D341Med (cell line): ENCODE measurements at places on chromosomes 2 and 18.

- no peak for DNase-seq
Measured at GRCh38 chr2:158394453-158394852, 62.1 kb downstream of the CCDC148 start.

DNA sequence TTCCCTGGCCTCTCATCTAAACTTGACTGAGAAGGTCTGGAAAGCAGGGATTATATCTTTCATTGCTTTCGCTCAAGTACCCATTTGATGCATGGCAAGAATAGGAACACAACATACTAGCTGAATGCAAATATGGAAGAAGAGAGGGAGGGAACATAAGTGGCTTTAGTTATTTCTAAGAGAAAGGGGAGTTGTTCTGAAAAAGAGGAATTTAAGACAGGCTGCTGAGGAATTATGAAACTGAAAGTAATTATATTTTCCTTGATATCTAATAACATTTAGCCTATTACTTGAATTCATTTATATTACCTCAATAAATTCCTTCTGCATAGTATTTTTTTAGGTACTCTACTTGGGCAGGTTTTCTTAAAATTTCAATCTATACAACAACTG lies 105.8 kb upstream of the TTN start:
- no peak for DNase-seq

DNA sequence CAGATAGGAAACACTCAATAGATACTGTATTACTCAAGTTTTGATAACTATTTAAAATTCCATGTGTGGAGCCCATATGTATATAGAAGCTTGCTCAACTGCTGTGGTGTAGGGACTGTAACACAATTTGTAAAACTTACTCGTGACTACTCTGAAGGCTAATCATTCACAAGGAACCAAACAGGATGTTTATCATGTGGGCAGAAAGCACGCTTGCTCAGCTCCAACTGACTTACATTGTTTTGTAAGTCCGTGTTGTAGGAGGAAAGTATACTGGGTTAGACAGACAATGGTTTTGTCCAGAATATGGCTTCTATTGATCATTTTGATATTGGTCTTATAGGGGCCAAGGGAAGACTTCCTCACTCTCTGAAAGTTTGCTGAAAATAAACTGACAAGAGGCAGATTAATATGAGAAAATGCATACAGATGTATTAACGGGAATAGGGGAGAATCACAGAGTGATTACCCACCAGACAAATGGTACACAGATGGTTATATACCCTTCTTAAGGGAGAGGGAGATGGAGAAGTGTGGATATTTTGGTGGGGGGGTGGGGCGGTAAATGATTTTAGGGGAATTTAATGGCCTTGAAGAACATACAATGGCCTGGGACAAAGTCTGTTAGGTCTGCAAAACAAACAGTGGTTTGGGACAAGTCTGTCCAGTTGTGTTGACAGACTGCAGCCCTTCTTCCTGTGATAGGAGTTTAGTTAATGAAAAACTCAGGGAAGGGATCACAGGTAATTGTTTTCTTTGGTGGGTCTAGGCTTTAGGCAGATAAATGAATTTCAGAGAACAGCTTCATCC lies 259.3 kb upstream of the SP5 start:
- no peak for DNase-seq

DNA sequence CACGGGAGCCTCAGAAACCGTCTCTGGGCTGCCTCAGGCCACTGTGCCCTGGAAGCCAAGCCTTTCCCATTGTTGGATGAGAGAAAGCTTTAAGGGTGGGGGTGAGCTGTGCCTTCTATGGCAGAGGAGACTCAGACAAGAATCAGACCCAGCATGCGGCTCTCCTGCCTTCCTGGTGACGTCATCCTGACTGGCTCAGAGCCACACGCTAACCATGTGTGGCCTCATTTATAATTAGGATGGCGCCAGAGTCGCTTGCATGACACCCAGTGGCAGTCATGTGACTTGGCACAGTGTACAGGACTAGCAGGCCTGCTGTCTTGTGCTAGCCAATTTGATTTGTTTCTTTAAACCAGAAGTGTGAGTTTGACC lies 99.1 kb downstream of the SH3BP4 start:
- peak; percentile 87 for DNase-seq

GRCh38 chr2:234241656-234242458 lies 191.4 kb downstream of the SPP2 start:
- no peak for DNase-seq

GRCh38 chr18:48445540-48445939 lies 36.4 kb upstream of the ZBTB7C start:
- DNase-seq = peak; percentile 83

DNA sequence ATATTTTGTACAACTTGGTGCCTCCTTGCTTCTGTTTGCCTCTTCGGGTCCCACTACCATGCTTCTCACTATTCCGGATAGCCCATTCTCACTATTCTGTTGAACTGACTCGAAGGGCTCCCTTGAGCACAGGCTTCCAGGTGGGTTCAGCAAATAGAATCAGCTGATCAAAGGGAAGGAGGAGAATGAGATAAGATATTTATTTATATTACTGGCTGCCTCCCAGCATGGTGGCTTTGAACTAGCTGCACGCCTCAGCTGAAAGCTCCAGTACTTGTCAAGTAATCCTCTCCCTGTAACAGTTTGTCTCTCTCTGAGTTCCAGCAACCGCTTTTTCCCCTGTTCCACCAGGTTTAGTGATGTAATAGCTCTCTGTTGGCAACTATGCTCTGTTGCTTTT lies 187.8 kb upstream of the HNRNPA3 start:
- DNase-seq = no peak

DNA sequence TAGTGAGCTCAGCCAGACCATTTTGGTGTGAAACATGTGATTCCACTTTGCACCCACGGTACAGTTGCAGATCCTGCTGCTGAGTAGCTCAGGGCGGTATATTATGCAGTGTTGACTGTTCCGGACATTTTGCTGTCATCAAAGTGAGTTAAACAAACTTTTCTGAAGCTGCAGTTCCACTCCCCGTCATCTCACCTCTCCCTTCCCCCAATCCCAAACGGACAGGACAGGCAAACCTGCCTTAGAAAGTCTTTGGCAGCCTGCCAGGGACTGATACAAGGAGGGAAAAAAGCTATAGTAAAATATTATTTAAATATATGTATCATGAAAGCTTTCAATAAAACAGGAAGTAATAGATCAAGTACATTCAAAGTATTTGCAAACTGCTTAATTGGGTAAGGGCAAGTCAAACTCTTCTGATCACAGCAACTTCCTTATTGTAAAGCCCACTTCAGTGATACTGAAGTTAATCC lies 35.5 kb upstream of the SP5 start:
- no peak for DNase-seq

GRCh38 chr2:221571025-221571550 lies 1.0 kb downstream of the EPHA4 start:
- DNase-seq = no peak

DNA sequence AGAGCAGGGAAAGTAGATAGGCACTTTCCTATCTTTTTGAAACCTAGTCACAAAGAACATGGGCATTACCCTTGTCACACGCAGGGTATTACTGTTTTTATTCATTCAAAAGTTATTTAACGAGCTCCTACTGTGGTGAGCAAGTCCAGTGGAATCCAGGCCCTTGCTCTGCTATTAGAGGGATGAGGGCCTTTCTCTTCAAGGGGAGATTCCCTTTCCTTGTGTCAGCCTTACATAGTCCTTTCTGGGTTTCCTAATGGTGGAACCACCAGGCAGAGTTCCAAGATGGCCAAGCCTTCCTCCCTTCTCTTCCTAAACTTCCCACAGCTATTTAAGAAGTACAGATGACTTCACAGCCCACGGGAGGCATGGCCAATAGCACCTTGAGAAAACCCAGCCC lies 64.6 kb downstream of the SPTBN1 start:
- no peak for DNase-seq

DNA sequence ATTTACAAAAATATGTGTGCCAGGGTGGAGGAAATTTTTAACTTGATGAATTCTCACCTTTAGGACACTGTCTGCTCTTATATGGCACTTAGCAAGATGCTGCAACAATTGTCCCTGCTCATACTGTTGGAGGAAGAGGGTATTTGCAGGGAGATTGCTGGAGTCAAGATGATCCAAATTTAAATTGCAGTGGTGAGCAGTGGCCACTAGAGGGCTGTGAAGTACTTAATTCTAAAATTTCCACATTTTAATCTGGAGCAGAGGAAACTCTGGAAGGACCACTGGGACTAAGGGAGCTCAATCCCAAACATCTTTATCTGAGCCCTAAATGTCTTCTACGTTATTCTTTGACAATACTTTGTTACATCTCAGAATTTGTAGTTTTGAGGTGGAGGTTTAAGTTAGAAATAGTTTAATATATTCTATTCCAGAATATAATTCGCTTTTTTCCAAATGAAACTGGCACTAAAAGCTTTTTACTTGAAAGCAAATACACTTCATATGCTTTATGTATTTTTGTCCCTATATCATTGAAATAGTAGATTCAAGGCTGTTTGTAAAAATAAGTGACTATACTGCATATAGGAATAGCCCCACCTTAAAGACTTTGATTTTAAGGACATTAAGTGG lies 33.0 kb upstream of the PTH2R start:
- peak; percentile 62 for DNase-seq

DNA sequence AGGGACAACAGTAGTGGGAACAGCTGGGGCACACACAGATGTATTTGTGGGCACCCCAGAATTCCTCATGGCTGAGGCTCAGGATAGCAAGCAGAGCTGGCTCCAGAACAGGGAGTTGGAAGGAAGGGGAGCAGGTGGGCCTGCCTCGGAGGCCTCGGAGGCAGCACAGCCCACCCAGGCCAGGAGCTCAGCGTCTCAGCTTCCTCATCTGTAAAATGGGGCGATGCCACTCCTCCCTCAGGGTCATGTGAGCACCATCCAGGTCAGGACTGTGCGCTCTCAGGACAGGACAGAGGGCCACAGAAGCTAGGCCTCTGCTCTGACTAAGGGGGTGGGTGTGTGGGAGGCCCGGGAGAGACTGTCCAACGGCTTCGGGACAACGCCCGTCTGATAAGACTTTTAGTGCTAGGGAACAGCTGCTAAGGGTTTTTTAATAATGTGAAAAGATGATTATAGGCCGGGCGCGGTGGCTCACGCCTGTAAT lies 106.2 kb downstream of the HDAC4 start:
- no peak for DNase-seq

DNA sequence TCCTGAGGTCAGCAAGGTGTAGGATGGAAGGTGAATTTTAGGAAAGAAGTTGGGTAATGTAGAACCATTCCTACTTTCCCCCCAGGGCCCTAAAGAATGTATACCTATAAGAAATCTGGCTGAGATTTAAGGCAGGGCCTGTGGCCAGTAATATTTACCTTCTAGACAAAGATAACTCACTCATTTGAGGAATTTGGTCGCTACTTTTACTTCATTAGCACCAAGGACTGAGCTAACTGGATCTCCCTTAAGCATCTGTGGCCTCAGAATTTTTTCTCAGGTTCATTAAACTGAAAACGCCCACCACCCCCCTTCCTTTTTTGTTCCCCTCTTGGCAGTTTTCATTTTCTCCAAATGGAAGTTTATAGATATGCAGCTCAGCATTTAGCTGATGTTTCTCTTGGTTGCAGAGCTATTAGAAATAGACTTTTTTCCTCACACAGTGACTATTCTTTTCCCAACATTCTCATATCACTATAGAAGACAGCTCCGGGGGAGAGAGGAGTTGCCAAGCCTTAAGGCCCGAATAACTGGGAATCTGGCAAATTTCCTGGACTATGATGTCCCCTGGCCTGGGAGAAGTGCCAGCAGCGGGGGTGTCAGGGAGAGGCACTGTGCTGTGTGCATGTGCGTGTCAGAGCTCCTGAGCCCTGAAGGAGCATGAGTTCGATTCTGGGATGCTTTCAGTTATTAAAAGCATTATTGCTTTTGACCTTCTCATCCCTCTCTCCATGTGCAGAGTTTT lies 310.9 kb downstream of the PRKCE start:
- no peak for DNase-seq

- DNase-seq = no peak
Measured at GRCh38 chr2:182906454-182906853, 40.0 kb upstream of the FRZB start.

DNA sequence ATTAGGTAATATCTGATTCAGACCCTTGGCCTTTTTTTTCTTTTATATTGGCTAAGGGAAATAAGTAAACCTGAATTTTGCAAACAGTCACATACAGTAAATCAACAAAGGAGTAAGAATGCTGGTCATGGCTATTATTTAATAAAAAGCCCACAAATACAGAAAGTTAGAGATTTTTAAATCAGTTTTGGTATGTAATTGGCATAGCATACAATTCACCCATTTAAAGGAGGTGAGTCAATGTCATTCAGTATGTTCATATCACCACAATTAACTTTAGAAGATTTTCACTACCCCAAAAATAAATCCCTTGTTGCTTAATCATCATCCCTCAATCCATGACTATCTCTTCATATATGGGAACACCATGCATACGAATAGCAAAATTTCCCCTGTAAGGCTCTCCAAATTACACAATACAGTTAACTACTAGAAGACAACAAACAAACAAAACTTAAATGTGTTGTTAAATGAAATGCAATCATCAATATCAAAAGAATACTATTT lies 45.9 kb upstream of the NYAP2 start:
- DNase-seq = no peak

DNA sequence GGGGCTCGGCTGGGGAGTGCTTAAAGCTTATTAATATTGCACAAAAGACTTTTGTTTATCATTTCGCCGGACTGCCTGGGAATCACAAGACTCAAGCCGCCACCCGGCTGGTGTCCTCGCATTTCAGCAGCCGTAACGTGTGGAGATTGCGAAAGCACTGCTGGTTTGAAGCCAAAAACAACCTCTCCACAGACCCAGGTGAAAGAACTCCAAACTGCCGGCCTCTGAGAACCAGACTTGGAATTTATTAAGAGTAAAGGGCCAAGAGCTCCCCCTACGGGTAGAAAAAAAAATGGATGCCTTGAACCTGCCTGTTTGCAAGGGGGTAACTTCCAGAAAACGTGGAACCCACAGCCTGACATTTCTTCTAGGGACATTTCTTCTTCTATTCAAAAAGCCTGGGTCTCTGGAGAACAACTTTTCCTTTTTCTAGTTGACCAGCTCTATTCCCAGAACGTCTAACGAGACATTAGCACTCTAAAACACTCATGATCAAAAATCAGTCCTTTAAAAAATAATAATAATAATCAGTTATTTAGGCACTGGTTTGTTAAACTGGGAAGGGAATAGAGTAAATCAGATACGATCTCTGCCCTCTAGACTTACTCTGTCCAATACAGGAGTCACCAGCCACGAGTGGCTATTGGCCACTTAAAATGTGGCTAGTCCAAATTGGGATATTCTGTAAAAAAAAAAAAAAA lies 216.3 kb downstream of the C1D start:
- peak; percentile 70 for DNase-seq

DNA sequence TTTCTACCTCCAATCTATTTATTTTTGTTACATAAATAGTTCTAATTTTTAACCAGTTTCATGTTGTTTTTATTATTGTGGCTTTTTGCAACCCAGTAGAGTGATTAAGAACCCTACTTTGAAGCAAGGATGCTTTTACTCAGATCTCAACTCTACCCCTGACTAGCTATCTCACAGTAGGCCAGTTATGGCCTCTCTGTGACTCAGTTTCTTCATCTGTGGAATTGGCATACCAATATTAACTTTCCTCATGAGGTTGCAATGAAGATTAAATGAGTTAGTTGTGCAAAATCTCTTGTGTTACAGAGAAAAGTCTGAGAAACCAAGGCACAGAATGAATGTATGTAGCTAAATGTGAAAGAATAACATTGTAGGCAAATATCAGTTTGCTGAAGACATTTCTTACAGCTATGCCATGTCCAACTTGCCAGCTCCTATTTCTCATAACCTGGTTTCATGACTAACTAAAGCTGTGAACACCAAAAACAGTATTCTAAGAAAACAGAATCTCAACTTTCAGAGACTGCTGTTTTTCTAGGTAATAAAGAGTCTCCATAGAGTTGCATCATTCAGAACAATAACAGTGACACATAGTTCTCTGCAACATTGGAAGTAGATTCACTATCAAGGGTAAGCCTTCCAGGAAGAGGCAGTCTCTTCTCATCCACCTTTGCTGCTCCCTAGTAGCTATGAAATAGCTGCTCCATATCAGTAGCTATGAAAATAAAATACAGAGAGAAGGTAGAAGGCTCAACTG lies 33.2 kb upstream of the CYTIP start:
- no peak for DNase-seq
